Renal cortical epithelial cell (primary cell): ENCODE measurements at places on chromosomes 2 and 18.
A peak's percentile ranks its signal among the peaks of the same experiment; 100 is the strongest.

- DNase-seq = peak; percentile 43
Measured at GRCh38 chr2:168369031-168369430, 87.0 kb upstream of the CERS6 start.

GRCh38 chr2:49404108-49404507, 249.8 kb upstream of the FSHR start:
- no peak for DNase-seq

DNA sequence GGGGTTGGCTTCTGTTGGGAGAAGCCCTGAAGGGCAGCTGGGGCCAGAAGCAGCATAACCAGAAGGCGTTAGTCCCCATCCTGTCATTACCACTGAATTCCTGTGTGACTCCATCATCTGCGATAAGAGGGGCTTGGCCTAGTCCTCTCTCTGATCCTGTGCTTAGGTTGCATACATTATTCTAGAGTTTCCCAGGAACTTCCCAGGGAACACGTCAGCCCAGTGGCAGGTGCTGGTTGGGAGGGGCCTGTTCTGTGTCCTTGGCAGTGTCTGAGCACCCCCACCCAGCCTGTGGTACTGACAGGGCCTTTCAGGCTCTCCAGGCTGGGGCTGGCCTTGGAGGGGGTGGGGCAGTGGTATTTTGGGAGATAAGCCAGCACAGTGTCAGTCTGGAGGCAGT, 4.5 kb upstream of the TOGARAM2 start:
- DNase-seq = peak; percentile 67

DNA sequence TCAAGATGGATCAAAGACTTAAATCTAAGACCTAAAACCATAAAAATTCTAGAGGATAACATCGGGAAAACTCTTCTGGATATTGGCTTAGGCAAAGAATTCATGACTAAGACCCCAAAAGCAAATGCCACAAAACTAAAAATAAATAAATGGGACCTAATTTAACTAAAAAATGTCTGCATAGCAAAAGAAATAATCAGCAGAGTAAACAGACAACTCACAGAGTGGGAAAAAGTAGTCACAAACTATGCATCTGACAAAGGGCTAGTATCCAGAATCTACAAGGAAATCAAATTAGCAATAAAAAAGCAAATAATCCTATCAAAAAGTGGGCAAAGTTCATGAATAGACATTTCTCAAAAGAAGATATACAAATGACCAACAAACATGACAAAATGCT, 18.2 kb upstream of the ASB18 start:
- no peak for DNase-seq

GRCh38 chr18:27546991-27547390, 361.9 kb upstream of the CHST9 start:
- DNase-seq = no peak

DNA sequence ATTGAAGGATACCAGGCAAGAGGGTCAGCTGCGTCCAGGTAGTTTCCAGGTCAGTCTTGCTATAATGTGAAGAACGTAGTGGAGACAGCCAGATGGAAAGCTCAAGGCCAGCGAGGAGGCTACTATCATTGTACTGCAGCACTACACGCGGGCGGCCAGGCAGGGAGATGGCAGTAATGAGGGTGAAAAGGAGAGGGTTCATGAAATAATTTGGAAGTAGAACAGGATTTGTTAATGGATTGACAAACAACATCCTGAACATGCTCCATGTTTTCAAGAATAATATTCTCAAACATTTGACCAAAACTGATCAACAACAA, 17.1 kb downstream of the SPIRE1 start:
- no peak for DNase-seq

DNA sequence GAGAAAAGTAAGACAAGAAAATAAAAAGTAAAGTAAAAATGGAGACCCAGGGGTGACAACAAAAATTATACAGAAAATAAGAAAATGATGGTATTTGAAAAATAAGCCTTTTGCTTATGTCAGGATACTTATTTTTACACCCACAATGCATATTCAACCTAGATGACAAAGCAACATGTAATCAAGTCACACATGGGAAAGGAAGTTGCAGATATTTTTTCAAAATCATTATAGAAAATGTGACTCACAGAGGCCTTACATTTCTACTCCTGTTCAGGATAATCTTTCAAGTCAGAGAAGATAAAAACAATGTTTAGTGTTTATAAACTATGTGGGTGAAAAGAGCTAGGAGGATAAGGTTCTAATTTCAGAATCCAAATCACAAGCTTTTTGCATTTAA, 275.3 kb upstream of the UBE2E3 start:
- DNase-seq = peak; percentile 41

GRCh38 chr2:190547886-190548285, 13.4 kb upstream of the NEMP2 start:
- DNase-seq = no peak

GRCh38 chr2:45441571-45441970, 169.5 kb downstream of the SRBD1 start:
- no peak for DNase-seq

- no peak for DNase-seq
Measured at GRCh38 chr2:143909577-143910353, 610.2 kb downstream of the ZEB2 start.

DNA sequence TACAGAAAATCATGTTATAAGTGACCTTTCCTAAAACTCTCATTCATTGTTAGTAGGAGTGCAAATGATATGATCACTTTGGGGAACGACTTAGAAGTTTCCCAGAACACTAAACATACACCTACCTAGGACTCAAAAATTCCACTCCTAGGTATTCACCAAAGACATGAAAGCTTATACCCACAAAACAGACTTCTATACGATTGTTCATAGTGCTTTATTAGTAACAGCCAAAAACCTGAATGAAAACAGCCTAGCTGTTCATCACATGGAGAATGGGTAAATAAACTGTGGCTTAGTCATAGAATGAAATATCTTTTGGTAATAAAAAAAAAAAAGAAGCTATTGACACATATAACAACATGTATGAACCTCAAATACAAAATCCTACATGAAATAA, 8.8 kb downstream of the NOL10 start:
- DNase-seq = no peak

DNA sequence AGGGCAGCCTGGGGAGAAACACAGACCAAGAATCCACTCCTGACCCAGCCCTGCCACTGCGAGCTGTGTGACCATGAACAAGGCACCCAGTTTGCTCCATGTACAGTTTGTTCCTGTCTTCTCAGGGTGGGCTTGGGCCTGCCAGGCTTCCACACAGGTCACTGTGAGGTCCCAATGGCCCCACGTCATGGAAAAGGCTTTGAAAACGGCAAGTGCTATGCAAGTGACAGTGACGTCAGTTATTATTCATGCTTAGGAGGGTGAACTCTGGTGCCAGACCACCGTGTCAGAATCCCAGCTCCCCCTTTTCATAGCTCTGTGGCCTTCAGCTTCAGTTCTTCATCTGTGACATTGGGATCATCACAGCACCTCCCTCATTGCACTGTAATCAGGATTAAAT, 87.1 kb downstream of the TNS1 start:
- DNase-seq = no peak

- peak; percentile 74 for DNase-seq
Measured at GRCh38 chr2:162929571-162929970, 91.0 kb upstream of the KCNH7 start.
